ENCODE measurements at places on chromosomes 6 and 20.

- no peak for DNase-seq
Observed at GRCh38 chr6:45783716-45784115, 231.9 kb downstream of the CLIC5 start.

DNA sequence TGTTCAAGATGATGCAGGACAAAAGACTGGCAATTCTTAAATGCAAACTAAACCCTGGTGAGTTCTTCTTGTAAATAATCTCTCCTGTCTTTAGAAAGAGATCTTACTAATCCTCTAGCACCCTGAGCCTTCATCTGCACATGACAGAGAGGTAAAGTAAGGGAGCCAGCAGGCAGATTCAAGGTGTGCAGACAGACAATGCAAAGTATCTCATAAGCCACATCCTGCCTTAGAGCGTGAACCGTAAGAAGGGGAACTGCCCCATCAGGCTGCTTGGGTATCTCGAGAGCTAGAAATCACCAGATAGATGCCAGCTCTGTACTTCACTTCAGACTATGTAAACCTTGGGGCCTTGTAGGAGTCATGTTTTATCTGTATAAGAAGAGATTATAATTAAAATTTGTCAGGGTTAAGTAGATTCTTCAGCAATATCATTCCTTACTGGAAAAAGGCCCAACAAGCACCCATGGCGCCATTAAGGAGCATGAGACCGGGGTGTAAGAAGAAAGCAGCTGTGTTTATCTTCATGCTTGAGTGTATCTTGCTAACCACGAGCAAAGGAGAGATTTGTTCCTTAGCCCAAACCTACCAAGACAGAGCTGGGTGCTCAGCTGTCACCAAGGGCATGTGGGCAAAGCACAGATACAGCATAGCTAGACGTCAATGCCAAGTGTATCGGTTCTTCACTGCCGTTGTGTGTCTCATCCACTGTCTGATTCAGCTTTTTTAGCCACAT is 24.4 kb downstream of the CNR1 start:
- DNase-seq = no peak

DNA sequence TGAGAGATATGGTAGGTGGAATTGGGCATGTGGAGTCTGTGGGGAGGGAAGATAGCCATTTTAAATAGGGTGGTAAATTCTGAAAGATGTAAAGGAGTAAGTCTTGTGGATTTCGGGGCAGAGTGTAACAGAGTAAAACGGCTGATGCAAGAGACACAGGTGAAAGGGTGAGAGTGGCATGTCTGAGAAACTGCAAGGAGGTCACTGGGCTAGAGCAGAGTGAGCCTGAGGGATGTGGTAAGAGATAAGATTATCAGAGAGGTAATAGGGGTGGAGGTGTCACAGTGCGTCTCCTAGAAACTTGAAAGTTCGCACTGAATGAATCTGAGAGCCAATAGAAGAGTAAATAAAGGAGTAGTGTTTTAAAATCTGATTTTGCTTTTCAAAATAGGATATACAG is 308.1 kb downstream of the EPM2A start:
- DNase-seq = no peak

DNA sequence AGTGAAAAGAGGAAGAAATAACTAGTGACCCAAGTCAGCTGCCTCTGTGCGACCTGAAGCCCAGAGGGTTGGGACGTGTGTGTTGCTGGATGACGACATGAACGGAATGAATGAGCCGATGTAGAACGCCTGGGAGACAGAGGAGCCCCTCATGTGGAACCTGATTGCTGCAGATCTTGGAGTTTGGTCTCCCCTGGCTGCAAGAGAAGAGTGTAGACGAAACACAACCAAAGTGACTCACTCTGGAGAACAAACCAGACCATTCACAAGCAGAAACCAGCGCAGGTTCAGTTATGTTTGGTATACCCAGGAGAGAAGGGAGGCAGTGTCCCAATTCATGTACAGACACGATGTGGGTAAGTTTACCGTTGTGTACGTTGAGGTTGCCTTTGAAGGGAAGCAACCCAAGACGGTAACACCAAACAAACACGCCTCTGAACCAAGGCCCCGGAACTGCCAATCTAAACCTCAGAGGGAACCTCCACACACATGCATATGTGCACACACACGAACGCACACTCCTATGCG is 265.9 kb downstream of the BMP7 start:
- DNase-seq = no peak

DNA sequence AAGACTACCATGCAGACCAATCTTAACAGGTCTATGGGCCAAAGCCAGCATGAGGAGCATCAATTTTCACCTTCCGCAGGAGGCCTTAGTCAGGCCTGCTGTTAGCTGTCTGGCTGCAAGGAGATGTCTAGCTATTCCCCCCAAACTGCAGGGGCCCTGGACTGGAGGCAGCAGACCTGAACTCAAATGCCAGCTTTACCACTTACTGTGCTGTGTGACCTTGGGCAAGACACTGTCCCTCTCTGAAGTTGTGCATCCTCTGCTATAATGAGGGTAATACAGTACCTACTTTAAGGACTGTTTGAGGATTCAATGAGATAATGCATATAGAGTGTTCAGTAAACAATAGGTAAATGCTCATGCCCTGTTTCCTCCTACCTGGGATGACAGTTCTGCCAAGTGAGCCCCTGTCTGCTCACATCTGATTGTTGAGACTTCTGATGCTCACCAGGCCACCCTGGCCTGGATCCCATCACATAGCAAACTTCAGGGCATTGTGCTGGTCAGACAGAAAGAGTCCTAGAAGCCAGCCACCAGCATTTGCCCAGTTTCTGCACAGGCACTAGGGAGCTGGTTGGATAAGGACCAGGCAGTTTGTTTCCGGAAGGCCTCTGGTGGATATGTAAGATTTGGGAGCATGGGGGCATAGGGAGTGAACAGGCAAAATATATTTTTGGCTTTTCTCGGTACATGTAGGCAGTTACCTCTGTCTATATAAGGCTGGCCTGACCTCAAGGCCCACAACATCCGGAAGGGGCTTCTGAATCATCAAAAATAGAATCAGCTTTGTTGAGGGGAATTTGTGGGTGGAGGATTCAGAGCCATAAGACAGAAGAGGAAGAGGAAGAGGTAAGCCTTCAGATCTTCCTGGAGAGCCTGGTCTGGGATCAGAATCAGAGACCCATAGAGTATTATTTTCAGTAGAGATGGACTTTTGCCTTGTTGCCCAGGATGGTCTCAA is 2.3 kb upstream of the OCSTAMP start:
- peak; percentile 69 for DNase-seq

DNA sequence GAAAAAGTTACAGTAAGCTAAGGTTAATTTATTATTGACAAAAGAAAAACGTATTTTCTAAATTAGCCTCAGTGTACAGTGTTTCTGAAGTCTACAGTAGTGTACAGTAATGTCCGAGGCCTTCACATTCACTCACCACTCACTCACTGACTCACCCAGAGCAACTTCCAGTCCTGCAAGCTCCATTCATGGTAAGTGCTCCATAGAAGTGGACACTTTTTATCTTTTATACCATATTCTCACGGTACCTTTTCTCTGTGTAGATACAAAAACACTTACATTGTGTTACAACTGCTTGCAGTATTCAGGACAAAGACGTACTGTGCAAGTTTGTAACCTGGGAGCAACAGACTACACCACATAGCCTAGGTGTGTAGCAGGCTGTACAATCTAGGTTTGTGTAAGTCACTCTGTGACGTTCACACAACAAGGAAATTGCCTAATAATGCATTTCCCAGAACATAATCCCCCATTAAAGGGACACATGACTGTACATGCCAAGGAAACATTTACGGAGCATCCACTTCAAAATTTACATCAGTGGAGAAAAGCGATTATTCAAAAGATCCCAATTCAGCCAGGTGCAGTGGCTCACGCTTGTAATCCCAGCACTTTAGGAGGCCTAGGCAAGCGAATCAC is 133.4 kb downstream of the BANF2 start:
- DNase-seq = no peak

- DNase-seq = no peak
Observed at GRCh38 chr6:131756039-131756438, 45.2 kb upstream of the CTAGE9 start.

DNA sequence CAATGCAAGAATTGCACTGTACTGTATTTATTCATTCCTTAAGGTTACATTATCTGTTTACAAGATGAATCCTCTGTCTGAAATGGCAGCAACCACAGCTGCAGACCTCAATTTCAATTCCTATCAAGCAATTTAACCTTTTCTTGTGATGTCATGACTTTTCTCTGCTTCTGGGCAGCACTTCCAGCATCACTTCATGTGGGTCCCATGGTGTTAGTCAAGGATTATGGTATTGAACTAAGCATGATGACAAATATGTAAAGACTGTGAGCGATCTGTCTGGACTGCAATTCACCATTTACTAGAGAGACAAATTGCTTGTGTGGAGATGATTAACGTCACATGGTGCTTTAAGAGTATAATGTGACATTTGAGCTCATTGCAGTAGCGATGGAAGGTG is 90.5 kb upstream of the CCN2 start:
- no peak for DNase-seq

All from RPMI8226 (cell line).